ENCODE measurements at places on chromosomes 4 and X. TPM values are rescaled to one million over a fixed set of nuclear protein-coding genes. Genes with fewer than 3 reads are reported as not detected.

Gene SSX4B
- total RNA-seq = not detected

Gene DKK2
- total RNA-seq = 0.19 TPM

Gene ZCCHC12
- 0.87 TPM for total RNA-seq

Gene MAGEA2
- not detected for total RNA-seq

Gene SYTL5
- total RNA-seq = 0.26 TPM

Gene P2RY10
- total RNA-seq = 56.9 TPM

Gene CPXCR1
- not detected for total RNA-seq

Gene ATP2B3
- total RNA-seq = not detected

Data from activated T-helper 17 cell treated with anti-CD3 and anti-CD28 coated beads, Interleukin-2, amount 50 U/mL, for 72 hours (primary cell).